Smooth muscle cell of the umbilical artery (primary cell): ENCODE measurements at places on chromosomes 5 and 9. TPM values are rescaled to one million over a fixed set of nuclear protein-coding genes. Genes with fewer than 3 reads are reported as not detected.

FANCC gene
- total RNA-seq, result 2.7 and 5.6 TPM in 2 replicates

KIAA0825 gene
- total RNA-seq, result 3.1 and 5.0 TPM in 2 replicates

FCN2 gene
- not detected in 2 replicates for total RNA-seq

STARD4 gene
- total RNA-seq, result 240 and 262 TPM in 2 replicates

CDX1 gene
- total RNA-seq, result not detected in 2 replicates

C5orf58 gene
- not detected in 2 replicates for total RNA-seq

RANBP17 gene
- 15.1 and 18.2 TPM in 2 replicates for total RNA-seq

ARSI gene
- total RNA-seq, result 60.5 and 118 TPM in 2 replicates

CDH6 gene
- 27.6 and 82.3 TPM in 2 replicates for total RNA-seq

CD180 gene
- not detected in 2 replicates for total RNA-seq

OR1Q1 gene
- total RNA-seq, result not detected in 2 replicates

NUTM2F gene
- not detected in 2 replicates for total RNA-seq

NACC2 gene
- total RNA-seq, result 32.4 and 50.5 TPM in 2 replicates

NFIL3 gene
- 17.0 and 24.1 TPM in 2 replicates for total RNA-seq
